ENCODE measurements at places on chromosomes 2 and 18.

DNA sequence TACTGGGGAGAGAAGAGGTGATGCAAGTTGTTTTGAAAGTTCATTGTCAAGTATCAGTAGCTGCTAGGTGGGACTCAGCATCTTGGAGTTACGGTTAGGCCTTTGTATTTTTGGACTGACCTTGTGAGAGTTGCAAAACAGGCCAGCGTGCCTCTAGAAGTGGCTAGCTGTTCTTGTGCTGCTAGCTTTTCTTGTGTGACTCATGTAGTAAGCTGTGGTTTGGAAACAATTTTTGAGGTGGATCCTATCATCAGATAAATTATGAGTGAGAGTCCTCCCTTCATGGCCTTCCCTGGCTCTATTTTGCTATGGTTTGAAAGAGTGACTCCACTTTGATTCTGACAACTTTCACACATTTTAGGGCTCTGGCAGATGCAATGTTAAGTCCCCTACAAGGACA lies 409.2 kb upstream of the HS6ST1 start:
- DNase-seq, result no peak

- DNase-seq, result no peak
Observed at GRCh38 chr2:108575132-108575966, 41.1 kb downstream of the LIMS1 start.

- no peak for DNase-seq
Observed at GRCh38 chr2:142724186-142724585, 153.3 kb upstream of the KYNU start.

- no peak for DNase-seq
Observed at GRCh38 chr2:24511894-24512293, 20.8 kb downstream of the NCOA1 start.

- DNase-seq, result peak; percentile 84
Observed at GRCh38 chr2:172427256-172427989, at the start of gene ITGA6. TSS of gene ITGA6 (plus strand) at chr2:172427586.

- no peak for DNase-seq
Observed at GRCh38 chr2:205930209-205930608, 155.8 kb downstream of the INO80D start.

- peak; percentile 83 for DNase-seq
Observed at GRCh38 chr2:217866457-217866856, 136.3 kb downstream of the TNS1 start.

DNA sequence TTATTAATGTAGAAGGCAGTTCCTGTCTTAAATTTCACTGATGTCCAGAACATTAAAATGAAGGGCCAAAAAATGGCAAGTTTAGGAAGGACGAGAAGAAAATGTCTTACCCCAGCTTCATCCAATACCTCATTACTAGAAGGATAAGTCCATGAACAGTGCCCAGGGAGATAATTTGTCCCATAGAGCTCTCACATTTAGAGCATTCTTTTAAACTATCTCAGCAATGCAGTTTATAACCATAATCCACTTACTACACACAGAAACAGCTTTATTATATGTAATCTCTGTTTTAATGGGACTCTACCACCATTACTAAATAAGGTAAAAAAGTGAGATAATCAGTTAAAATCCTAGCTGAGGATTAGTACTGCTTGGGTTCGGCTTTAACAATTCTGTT lies 142.5 kb downstream of the PARD3B start:
- no peak for DNase-seq

DNA sequence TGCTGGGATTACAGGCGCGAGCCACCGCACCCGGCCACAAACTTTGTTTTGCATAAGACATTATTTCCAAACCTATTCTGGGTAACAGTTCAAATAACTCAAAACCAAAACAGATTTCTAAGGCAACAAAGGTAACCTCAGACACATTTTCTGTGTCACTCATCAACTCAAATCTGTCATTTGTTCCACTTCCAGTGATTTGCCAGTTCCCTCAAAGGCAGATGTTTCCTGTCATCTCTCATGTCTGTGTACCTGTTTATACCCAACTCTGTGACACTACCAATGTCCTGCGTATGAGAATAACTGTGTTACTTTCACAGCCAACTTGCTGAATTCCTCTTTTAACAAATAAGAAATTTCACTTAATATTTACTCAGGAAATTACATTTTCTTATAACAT lies 54.4 kb downstream of the SCN3A start:
- DNase-seq, result no peak

DNA sequence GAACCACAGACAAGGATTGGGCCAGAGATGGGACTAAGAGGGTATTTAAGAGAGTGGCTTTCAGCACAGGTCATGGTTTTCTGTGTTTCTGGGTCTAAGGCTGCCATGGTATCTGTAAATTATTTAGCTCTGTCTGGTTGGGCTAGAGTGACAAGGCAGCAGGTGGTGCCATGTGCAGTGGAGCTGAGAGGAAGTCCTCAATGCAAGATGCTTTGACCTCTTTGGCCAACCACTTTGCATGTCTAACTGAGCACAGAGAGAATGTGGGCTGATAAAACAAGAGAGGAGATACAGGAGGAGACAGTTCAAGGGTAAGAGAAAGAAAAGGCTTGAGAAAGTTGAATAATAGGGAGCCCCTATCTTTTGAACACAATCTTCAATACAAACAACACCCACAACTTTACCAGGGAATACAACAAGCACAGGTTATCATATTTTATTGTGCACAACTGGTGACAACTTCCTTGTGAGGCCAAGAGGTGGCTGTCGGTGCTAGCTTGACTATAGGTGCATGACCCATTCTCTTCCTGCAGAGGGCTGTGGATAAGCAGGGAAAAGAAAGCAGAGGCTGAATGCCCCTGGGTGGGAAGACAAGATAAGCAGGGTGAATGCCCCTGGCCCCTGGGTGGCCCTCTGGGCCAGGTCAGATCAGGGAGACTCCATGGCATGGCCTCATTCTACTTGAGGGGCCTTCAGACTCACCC lies 12.3 kb downstream of the FLACC1 start:
- DNase-seq, result no peak

DNA sequence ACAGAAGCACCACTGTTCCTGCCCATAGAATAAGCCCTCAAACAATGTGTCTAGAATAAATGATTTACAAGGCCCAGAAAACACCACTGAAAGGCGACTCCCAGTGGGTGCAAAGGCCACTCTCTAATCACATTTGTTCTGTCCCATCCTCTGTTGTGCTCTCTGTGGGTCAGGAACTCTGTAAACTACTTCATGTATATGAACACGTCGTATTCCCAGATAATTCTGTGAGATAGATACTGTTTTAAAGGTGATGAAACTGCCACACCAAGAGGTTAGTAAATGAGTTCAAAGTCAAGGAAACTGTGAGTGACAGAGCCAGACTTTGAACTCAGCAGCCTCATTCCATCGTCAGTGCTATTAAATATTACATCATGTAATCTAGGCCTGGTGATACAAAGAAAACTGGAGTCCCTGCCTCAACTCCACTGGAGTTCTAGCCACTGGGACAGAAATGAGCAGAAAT lies 269.7 kb upstream of the DCC start:
- peak; percentile 20 for DNase-seq

GRCh38 chr18:23131693-23132319 lies 3.5 kb upstream of the CABLES1 start:
- peak; percentile 60 for DNase-seq

GRCh38 chr18:78973357-78974083 lies 6.1 kb upstream of the SALL3 start:
- DNase-seq, result peak; percentile 41

DNA sequence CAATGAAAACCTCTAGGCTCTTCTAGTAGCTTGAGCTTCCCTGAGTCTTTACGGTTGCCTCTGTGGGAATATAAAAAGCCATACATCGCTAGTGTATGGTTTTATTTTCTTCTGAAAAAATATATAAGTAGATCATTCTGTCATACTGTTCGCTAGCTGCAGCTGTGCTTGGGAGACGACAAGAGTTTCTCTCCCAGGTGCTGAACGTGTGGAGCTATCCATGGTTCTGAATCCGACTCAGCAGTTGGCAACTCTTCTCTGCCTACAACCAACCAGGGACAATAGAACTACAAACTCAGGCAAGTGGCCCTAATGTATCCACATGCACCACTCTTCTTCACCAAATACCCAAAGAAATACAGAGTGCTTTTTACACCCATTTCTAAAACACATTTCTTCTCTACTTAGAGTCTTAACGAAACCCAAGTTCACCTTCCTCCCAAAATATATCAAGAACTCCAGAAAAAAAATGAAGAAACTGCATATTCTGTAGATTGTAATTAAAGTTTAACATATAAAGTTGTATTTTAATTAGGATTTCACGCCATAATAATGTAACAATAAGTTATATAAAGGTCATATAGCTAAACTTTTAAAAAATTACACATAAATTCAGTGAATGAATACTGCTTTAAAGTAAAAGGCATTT lies 2.2 kb upstream of the KCNH7 start:
- DNase-seq, result peak; percentile 84

- peak; percentile 81 for DNase-seq
Observed at GRCh38 chr2:44952143-44952805, 10.8 kb downstream of the SIX3 start.

- peak; percentile 27 for DNase-seq
Observed at GRCh38 chr18:59900222-59901128, 679 bp downstream of the PMAIP1 start.

DNA sequence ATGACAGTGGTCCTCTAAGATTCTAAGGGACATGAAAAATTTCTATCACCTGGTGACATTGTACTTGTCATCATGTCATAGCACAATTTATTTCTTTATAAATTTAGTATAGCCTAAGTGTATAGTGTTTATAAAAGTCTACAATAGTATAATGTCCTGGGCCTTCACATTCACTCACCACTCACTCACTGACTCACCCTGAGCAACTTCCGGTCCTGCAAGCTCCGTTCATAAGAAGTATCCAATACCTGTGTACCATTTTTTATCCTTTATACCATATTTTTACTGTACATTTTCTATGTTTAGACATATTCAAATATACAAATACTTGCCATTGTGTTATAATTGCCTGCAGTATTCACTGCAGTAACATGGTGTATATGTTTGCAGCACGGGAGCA lies 72.8 kb upstream of the DSEL start:
- DNase-seq, result no peak

GRCh38 chr2:60532421-60532820 lies 21.0 kb downstream of the BCL11A start:
- DNase-seq, result no peak

DNA sequence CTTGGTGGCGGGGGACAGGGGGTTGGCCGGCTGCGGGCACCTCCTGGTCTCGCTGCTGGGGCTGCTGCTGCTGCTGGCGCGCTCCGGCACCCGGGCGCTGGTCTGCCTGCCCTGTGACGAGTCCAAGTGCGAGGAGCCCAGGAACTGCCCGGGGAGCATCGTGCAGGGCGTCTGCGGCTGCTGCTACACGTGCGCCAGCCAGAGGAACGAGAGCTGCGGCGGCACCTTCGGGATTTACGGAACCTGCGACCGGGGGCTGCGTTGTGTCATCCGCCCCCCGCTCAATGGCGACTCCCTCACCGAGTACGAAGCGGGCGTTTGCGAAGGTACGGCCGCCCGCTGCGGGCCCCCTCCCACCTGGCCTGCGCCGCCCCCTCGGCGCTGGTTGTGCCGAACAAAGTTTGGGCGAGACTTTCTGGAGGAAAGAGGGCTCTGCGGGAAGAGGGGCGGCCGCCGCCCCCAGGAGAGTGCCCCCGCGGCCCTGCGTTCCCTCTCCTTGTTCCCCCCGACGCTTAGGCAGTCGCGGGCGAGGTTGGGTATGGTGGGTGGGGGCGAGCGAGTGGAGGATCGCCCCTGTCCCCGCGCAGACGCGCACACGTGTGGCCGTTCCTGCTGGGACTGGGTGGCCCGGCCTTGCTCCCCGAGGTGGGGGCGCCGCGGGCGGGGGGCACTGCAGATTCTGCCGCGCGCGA lies 866 bp downstream of the CRIM1 start:
- peak; percentile 65 for DNase-seq

- no peak for DNase-seq
Observed at GRCh38 chr2:216012133-216012829, 1.1 kb downstream of the MREG start.

- no peak for DNase-seq
Observed at GRCh38 chr18:28408528-28408927, 231.6 kb upstream of the CDH2 start.

GRCh38 chr2:169351725-169352124 lies 10.6 kb downstream of the LRP2 start:
- DNase-seq, result no peak

GRCh38 chr2:180705551-180705950 lies 274.9 kb upstream of the UBE2E3 start:
- DNase-seq, result no peak

DNA sequence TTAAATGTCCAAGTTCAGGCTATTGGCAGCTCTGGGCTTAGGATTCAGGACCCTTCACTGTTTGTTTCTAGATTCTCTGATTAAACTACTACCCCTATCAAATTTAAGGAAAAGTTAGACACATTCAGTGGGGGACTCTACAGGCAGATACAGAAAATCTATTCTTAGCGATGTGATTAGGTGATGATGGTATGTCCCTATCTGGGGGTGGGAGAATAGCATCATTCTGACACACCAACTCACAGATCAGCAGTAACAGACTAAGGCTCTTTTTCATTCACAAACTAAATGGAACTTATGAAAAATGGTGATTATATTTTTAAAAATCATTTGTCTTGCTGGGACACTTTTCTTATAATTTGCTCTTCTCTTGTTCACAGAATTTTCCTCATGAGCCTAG lies 232.9 kb upstream of the CDH2 start:
- DNase-seq, result no peak

- DNase-seq, result no peak
Observed at GRCh38 chr2:219642069-219642454, 14.6 kb downstream of the SLC4A3 start.

DNA sequence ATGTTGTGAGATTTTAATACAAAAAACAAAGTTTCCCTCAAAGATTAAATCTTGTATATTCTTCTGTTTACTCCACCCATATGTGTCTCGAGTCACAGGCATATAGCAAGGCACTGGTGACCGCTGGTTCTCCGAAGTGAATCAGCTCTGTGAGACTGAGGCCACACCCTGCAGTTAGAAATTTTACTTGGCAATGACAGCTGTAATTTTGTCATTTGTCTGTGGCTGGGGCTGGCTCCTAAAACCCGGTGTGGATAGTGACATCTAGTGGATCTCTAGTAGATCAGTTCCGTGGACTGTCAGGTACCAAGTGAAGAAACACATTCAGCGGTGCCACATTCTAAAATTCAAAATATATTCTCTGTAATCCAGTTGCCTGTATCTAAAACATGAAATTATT lies 278.0 kb downstream of the NEDD4L start:
- no peak for DNase-seq

DNA sequence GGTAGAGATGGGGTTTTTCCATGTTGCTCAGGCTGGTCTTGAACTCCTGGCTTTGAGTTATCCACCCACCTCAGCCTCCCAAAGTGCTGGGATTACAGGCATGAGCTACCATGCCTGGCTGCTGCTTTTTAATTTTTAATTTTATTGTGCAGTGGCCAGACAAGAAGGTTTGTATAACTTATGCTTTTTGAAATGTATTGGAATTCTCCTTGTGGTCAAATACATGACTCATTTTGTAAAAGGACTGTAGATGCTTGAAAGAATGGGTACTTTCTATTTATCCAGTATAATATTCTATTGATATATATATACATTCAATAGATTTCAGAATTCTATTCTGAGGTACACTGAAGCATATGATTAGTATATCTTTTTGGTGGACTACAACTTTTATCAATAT lies 82.6 kb upstream of the ST3GAL5 start:
- DNase-seq, result no peak
